ENCODE measurements at places on chromosomes 3 and 15. TPM values are rescaled to one million over a fixed set of nuclear protein-coding genes. Genes with fewer than 3 reads are reported as not detected.

Gene ZIC1
- total RNA-seq = not detected

Gene LRRN1
- 0.40 TPM for total RNA-seq

Gene CSTA
- 0.88 TPM for total RNA-seq

Gene CRTAP
- total RNA-seq = 208 TPM

Gene SH3BP5
- total RNA-seq = 8.6 TPM

Gene ST3GAL6
- total RNA-seq = 1.7 TPM

Gene XYLB
- total RNA-seq = 2.2 TPM

Gene ZNF280D
- 8.8 TPM for total RNA-seq

Gene TPM1
- 134 TPM for total RNA-seq

Gene AADACL2
- total RNA-seq = not detected

Gene ATP13A5
- not detected for total RNA-seq

Gene PDE12
- total RNA-seq = 16.1 TPM

Gene EOMES
- not detected for total RNA-seq

Gene MCF2L2
- 0.52 TPM for total RNA-seq

Gene SLC12A1
- 0.13 TPM for total RNA-seq

Gene PLA1A
- not detected for total RNA-seq

Gene PPP1R14D
- total RNA-seq = not detected

Gene ACVR2B
- total RNA-seq = 2.7 TPM

Gene CSPG5
- 0.08 TPM for total RNA-seq

Gene CPEB1
- 8.6 TPM for total RNA-seq

Gene MORC1
- not detected for total RNA-seq

Gene CRBN
- 38.7 TPM for total RNA-seq

Gene TRANK1
- total RNA-seq = 6.1 TPM

Gene ATRIP
- 4.3 TPM for total RNA-seq

Gene NR2E3
- not detected for total RNA-seq

Gene SLC22A14
- total RNA-seq = not detected

Gene GOLGA8G
- total RNA-seq = not detected

Gene IL5RA
- total RNA-seq = not detected

Gene GOLGA8M
- total RNA-seq = 0.26 TPM

All from epithelial cell of alveolus of lung (primary cell).